C1 segment of cervical spinal cord (tissue), 14 donors: ENCODE measurements at places on chromosomes 7 and 10.

- no peak for DNase-seq
Observed at GRCh38 chr7:117871778-117872538, 1.3 kb downstream of the CTTNBP2 start.

DNA sequence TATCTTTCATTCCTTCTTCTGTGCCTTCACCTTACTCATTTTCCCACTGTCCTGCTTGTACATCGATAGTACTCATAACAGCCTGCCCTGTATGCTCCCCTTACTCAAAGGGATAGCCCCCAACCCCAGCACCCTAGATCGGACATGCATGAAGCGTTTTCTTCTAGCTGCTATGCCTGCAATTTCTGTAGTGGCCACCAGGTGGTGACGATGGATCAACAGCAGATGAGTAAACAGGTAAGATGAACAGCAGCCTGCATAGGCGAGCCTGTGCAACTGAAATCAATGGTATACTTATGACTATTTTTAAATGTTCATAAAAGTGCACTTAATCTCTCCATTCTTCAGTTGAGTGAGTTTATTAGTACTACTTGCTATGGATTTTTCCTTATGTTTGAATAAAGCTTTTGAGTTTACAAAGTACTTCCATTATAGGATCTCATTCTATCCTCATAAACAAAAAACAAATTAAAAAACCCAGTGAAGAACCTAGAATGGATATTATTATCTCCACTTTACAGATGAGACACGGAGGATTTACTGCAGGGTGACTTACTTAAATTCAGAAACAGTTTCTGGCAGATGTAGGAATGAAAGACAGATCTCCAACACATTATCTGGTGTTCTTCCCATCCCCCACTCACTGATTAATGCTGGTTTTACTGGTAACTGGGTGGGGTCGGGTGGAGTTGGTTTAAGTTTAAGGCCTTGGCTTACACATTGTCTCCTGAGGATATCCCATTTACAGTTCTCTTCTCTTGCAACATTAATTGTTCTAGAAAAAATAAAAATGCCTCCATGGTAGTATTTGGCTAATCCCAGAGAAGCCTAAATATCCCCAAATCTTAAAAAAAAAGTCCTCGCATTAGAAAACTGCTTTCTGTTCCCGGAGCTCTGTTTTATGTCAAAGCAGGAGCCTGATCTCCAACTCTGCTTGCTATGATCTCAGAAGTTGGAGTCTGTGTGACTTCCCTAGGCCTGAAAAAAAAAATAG is 222.1 kb downstream of the GLI3 start:
- no peak for DNase-seq

- no peak for DNase-seq
Observed at GRCh38 chr10:131310551-131311401, 745 bp downstream of the TCERG1L start.

GRCh38 chr10:97089209-97089870 is 96.4 kb downstream of the SLIT1 start:
- DNase-seq = no peak

DNA sequence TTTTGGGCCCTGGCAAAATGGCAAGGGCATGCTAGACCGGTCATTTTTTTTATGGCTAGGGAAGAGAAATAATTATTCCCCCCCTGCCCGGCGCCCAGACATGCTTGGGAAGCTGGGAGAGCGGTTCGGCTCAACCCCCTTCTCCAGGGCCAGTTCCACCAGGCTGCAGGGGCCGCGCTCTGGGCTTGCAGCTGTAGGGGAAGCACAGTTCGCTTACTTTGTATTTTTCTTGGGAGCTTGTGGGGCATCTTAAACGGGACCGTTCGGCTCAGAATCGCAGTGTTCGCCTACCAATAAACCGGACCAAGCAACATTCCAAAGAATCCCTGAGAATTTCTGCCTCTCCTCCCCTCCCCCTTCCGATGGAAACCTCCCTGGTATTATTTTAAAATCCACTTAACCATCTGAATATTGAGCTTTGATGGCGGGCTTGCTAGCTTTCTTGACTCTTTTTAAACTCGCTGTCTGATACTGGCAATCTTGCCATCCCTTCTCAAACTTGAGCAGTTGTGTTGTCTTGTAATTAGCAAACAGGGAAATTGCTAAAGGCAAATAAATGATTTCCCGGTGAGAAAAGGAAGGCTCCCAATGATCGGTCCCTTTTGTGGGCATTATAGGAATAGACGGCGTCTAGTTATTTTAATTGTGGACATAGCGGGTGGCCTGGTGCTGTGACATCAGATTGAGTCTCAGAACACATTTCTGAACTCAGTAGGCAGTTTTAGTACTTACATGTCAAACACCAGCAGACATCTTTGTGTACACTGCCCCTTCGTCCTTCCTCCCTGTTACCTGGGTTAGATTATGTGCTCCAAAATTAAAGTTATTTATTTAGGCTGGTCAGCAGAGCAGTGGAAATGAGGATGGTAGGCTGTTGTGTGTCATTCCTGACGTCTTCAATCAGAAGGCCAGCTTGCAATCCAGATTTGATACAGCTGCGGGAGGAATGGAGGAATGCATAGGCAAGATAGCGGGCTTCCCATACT is 3.4 kb downstream of the TCF7L2 start:
- DNase-seq = no peak

DNA sequence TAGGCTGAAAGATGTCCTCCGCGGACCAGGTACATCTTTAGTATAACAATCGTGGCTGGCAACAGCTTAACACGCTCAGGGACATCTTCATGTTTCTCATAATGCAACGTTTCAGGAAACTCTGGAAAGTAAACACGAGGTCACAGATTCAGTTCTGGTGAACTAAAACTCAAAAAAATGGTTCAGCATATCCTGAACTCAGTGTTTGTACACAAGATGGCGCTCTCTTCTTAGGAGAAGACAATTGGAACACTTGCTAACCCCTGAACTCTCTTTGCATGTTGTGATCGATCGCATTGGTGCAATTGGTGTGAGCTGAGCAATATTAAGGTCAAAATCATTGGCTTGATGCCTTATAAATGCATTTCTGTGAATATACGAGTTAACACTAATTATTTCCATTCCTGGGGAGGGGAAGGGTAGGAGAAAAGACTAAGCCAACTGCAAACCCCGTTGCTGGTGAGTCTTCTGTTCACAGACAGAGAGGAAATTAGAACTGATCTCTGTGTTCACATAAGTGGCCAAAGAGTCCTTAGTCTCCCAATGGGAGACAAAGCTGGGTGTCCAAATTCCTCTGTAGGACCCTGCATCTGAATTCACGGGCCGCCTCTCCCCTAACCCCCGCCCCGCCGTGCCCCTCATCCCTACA is 52.6 kb upstream of the FAM180A start:
- no peak for DNase-seq

- DNase-seq = no peak
Observed at GRCh38 chr7:44971902-44972441, 6.8 kb downstream of the MYO1G start.

DNA sequence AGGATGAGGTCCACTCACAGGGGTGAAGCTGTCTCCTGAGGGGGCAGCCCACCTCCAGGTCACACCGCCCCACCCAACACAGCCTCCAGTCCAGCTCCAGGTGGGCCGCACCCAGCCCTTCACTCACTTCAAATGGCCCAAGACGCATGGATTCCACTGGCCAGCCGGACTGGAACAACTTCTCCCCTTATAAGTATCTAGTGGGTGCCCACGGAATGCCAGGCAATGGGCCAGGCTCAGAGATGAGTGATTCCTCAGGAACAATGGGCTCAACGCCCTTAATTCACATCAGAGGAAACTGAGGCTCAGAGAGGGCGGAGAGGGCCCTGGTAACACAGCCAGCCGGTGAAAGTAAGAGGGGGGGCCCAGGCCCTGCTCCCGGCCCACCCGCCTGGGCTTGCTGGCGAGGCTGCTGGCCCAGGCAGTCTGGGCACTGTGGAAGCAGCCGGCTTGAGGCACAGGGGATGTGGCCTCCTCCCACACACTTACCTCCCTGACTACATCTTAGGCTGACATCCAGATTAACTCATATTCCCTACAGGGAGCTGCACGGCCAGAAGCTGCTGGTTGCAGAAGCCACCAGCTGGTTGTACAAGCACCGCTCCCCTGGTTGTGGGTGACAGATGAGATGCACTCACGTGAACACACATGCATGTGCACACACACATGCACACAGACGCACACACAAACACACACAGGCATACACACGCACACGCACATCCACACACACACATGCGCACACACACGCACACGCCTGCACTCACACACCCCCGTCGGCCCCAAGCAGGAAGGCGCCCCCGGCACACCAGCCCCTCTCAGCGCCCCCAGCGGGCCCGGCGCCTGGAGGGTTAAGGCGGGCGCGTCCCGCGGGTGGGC is 1.0 kb upstream of the FAM20C start:
- no peak for DNase-seq

DNA sequence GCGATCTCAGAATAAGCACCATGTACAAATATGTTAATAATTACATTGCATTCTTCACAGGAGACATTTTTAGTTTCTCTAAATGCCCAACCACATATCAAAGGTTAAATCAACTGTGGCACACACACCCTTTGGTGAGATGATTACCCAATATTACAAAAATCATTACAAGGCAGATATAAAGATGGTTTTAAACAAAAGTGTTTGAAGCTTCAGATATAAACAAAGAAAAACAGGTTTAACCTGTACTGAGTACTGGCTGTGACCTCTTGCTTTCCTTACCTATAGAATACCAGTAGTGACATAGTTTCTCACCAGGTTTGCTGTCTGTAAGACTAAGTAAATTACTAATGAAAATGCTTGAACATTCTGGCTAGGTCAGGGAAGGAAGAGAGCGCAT is 360.0 kb upstream of the IGFBP3 start:
- DNase-seq = no peak

- DNase-seq = no peak
Observed at GRCh38 chr7:23020742-23021401, 6.9 kb upstream of the HYCC1 start.

- DNase-seq = no peak
Observed at GRCh38 chr7:47470567-47471357, 111.1 kb downstream of the TNS3 start.

GRCh38 chr7:37430640-37431039 is 18.0 kb downstream of the ELMO1 start:
- DNase-seq = no peak

- DNase-seq = no peak
Observed at GRCh38 chr10:31099664-31100063, 68.0 kb upstream of the ZNF438 start.

DNA sequence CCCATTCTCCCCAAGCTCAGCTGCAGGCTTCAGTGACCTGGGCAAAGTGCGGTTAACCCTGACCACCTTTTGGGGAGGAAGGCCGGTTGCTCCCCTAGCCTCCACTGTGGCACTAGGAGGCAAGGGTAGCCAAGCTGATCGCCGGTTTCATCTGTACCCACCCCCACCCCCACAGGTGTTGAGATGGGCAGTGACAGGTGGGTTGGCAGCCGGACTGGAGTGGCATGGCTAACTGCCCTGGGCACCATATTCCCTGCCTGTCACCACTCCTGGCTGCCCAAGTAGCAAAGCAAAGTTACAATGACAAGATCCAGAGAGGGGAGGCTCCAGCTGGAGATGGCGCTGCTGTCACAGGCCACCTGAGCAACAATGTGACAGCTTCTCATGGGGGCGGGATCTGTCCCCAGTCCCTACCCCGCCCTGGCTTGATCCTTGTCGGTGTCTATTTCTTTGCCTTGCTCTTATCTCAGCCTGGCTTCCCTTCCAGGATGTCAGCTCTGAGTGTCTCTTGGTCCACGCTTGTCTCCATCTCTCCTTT is 27.0 kb upstream of the BMS1 start:
- DNase-seq = no peak

GRCh38 chr7:136894789-136895188 is 26.3 kb downstream of the CHRM2 start:
- no peak for DNase-seq

DNA sequence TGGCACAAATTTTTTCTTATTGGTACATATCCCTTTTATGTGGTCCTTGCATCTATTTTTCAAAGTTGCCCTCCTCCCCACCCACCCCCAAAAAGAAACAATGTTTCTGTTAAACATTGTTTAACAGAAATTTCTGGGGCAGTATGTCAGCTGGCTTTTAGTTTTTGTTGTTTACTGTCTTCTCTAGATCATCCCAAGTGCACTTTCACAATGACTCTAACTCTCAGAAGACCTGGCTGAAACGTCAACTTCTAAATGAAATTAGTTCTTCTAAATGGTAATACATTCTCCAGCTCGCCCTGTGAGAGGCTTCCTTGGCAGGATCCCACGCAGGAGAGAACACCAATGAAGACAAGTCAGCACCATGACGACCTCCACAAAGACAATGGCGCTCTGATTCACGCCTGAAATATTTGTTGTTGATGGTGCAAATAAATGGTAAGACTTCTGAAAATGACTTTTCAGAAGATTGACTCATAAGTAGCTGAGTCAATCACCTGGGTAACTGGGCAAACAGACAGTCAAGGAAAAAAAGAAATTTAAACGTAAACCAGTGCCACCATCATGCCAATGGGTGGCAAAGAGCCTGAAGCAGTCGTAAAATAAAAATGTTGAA is 293.7 kb downstream of the FZD1 start:
- no peak for DNase-seq

DNA sequence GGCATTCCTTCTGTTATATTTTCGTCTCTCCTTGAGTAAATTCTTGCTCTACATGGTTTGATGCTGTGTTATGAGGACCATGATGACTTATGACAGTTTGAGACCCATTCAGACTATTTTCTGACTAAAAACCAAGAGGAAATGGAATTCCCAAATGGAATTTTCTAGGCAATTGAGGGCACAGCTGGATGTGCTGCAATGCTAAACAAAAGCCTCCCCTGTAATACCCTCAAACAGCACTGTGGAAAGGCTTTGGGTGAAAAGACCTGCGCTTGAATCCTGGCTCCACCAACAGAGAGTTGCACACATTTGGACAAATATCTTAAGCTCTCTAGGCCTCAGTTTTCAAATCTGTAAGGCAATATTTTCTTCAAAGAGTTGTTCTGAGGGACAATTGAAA is 129.1 kb downstream of the PRKG1 start:
- DNase-seq = no peak

DNA sequence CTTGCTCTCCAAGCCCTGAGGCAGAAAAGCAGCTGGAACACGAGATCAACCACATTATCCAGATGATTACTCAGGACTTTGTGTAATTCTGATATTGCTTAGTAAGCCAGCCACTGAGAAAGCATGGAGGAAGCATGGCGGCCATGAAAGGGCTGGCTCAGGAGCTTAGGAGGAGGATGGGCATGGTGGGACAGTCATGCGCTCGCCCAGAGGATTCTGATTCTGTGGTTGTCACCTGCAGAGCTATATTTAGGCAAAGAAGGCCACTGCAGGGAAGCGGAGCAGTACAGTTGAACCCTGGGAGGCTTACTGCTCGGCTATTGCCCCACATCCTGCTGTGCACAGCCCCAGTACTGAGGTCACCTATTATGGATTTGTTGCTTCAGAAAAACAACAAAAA is 128.8 kb upstream of the DNAJB12 start:
- DNase-seq = no peak

DNA sequence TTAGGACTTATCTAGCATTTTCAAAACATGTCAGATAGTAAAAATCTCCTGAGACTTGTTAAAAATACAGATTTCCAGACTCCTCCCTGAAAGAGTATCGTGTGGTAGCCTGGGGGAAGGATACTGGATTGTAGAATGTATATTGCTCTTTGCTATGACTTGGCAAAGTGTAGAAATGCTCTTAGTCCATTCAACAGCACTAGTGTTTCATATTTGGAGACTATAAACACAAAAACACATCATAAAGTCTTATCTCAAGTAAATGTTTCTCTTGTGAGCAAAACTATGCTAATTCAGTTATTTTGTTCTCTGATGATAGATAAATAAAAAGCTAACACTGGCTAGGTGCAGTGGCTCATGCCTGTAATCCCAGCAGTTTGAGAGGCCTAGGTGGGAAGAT is 137.5 kb upstream of the PRPS1L1 start:
- DNase-seq = no peak

GRCh38 chr10:92569071-92569470 is 4.8 kb downstream of the IDE start:
- no peak for DNase-seq

- DNase-seq = no peak
Observed at GRCh38 chr10:78742730-78743615, 325.8 kb upstream of the ZMIZ1 start.
